Activated CD8-positive, alpha-beta T cell treated with anti-CD3 and anti-CD28 coated beads, Interleukin-2, amount 10 ng/mL, durations not matched to agents 7 days and 5 days (primary cell): ENCODE measurements at places on chromosomes 3 and 15. TPM values are rescaled to one million over a fixed set of nuclear protein-coding genes. Genes with fewer than 3 reads are reported as not detected.

DNA sequence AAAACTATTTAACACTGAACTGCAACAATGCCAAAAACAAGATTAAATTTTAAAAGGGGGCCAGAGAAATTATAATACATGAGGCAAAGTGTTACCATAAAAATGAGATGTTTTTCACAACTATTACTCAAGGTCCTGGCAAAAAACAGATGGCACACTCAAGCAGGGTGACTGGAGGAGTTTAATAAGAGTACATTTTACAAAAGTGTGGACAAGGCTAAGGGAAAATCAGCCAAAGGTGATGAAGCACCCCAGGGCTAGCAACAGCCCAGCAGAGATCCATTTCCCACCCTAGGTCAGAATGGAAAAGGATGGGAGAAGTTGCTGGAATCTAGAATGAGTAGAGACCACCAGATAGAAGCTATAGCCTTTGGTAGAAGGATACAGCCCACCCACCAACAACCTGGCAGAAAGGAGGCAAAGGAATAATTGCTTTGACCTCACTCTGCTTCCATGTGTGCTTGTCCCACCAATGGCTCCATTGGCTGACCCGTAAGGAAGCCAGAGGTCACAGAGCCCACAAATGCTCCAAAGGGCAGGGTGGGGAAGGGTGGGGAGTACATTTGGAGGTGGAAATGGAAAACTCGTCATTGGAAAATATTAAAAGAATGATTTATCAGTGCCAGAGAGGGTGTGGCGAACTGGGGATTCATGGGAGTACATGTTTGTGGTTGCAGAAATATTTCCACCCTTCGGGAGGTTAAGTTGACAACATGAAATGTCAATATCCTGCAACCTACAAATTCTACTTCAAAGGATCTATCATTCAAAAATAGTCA lies 161.0 kb upstream of the UBE2E2 start:
- H3K4me1 ChIP-seq, result no peaks in the 10 kb centered on the region
- H3K4me3 ChIP-seq, result no peak overlapping the region
- H3K36me3 ChIP-seq, result no peaks in the 10 kb centered on the region
- no peak for DNase-seq
- no peaks in the 10 kb centered on the region for H3K27me3 ChIP-seq

DNA sequence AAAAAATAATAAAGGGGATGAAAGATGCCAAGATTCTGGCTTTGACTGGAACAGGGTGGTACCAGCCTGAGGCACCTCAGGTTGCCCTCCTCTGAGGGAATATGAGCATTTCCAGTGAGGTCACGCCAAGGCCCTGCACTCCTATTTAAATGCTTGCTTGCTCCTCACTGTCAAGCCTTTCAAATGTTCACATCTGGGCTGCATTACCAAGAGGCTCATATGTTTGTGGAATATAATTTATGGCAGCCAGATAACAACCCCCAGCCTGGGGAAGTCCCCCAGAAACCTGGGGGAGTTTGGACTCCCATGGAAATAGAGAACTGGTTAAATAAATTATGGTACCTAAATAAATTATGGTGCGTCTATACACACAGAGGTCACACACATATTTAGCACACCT lies 88.4 kb downstream of the FRMD4B start:
- no peak overlapping the region for H3K27ac ChIP-seq
- H3K4me1 ChIP-seq, result no peaks in the 10 kb centered on the region
- no peak for DNase-seq
- no peak overlapping the region for H3K4me3 ChIP-seq
- H3K36me3 ChIP-seq, result no peaks in the 10 kb centered on the region

- H3K4me3 ChIP-seq, result no peak overlapping the region
- no peak for DNase-seq
- H3K4me1 ChIP-seq, result no peaks in the 10 kb centered on the region
- no peaks in the 10 kb centered on the region for H3K36me3 ChIP-seq
- no peaks in the 10 kb centered on the region for H3K27me3 ChIP-seq
Observed at GRCh38 chr3:174335910-174336309, 523.2 kb upstream of the NAALADL2 start.

DNA sequence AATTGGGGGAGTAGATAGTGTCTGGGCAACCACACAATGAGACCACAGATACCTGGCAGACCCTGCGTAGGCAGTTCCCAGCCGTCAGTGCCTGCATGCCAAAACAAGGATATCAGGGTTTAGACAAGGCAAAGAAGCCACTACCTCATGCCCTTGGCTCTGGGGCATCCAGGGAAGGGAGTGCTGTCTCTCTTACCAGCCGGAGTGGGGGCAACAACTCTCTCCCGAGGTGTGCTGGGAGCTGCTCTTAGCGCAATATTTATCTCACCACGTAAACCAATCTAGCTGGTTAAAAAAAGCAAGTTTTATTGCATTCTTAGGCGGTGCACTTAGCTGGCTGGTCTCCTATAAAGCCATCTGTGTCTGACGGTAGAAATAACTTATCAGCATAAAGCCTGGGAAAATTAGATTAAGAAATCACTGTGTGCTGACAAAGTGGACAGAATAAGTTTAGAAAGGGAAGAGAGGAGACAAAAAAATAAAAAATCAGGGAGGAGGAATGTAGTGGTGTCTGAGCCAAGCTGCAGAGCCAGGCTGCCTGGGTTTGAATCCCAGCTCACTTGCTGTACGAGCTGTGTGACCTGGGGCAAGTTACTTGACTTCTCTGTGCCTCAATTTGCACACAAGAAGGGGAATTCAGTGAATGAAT lies 273.2 kb downstream of the PDZRN3 start:
- H3K27ac ChIP-seq, result no peak overlapping the region
- DNase-seq, result no peak
- H3K4me3 ChIP-seq, result no peak overlapping the region
- H3K4me1 ChIP-seq, result no peaks in the 10 kb centered on the region
- no peaks in the 10 kb centered on the region for H3K36me3 ChIP-seq

DNA sequence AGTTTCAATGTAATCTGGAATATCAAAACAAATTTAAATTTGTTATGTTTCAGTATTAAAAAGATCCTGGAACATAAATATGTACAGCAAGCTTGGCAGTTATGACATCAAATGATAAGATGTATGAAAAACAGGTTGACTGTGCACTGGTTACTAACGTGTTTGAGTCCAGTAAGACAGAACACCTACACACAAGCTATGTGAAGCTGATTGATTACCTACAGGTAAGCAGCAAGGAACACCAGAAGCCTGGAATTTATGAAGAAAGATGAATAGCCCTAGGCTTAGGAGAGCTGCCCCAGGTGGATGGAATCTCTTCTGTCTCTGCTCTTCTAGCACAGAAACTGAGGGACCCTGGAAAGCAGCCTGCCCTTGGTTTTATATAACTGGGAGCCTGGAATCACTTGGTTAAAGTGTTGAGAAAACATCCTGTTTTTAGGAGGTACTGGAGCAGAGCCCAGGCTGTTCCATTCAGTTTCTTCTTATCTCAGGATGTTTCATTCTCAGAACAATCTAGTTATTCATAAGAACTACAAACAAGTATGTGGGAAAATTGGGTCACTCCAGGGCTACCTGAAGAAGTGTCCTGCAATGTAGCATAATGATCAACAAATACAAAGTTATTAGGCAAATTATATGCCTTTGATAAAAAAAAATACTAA lies 36.3 kb downstream of the SLITRK3 start:
- no peaks in the 10 kb centered on the region for H3K36me3 ChIP-seq
- no peaks in the 10 kb centered on the region for H3K4me1 ChIP-seq
- no peak overlapping the region for H3K27ac ChIP-seq
- no peak overlapping the region for H3K4me3 ChIP-seq
- no peaks in the 10 kb centered on the region for H3K27me3 ChIP-seq

GRCh38 chr3:72572489-72573007 lies 275.7 kb downstream of the SHQ1 start:
- no peak overlapping the region for H3K27ac ChIP-seq
- no peaks in the 10 kb centered on the region for H3K36me3 ChIP-seq
- H3K4me1 ChIP-seq, result no peaks in the 10 kb centered on the region
- H3K27me3 ChIP-seq, result no peaks in the 10 kb centered on the region
- H3K4me3 ChIP-seq, result no peak overlapping the region

DNA sequence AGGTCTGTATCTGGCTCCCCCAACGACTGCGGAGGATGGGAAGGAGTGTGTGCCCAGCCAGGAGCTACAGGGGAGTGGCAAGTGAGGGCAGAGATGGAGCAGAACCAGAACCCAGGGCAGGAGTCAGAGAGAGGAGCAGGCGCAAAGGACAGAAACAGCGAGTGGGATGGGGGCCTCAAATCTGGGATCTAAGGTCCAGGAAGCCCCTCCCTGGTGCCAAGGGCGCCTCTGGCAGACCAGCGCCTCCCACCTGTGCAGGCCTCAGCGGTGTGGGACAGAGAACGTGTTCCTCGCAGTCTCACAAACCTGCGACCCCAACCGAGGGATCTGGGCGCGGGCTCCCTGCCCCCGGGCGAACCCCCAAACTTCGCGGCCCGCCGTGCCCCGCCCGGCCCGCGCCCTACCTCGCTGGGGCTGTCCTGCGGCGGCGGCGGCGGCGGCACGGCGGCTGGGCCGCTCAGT lies 301 bp downstream of the PCBP4 start:
- peak overlapping the region; percentile 16 for H3K27ac ChIP-seq
- H3K4me1 ChIP-seq, result peaks cover 17% of the 10 kb centered on the region
- H3K27me3 ChIP-seq, result peaks cover 8% of the 10 kb centered on the region

DNA sequence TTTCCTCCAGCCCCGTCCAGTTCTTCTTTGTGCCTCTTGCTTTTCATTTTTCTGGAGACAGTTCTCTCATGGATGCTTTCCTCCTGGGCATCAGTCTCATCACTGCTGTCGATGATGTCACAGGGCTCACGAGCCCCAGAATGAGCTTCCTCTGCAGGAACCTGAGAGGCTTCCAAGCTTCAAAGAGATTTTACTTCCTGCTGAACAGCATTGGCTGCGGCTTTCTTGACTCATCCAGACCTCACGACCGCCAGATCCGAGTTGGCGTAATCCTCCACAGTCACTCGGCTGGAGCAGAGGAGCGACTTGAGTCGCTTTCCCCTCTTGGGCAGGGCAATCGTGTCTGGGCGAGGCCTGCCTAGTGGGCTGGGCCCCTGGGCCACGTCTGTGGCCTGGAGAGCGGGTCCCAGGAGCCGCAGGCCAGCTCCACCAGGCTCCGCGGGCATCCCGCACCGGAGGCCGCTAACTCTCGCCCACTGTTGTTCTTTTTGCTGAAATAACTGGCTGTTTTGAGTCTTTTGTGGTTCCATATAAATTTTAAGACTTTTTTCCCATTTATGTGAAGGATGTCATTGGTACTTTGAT lies 20.8 kb upstream of the FAN1 start:
- DNase-seq, result peak; percentile 59
- H3K4me1 ChIP-seq, result peaks cover 7% of the 10 kb centered on the region
- peaks cover 13% of the 10 kb centered on the region for H3K27me3 ChIP-seq
- H3K36me3 ChIP-seq, result no peaks in the 10 kb centered on the region
- H3K27ac ChIP-seq, result no peak overlapping the region

DNA sequence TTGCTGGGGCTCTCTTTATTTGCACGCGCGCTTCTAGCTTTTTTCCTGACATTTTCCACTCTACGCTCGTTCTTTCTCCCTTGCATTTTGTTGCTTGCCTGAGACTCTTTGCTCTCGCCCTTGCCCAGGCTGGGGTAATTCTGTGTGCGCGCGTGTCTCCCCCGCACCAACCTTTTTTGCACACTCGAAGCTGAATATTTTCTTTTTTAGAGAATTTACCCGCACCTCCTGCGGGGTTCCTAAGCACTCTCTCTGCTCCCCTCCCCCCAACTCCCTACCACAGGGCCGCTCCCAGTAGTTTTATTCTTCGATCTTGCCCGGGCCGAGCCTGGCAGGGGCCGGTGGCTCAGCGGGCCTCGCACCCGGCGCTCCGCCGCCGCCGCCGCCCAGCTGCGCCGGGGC lies 732 bp downstream of the FAM43A start:
- H3K36me3 ChIP-seq, result no peaks in the 10 kb centered on the region
- H3K27ac ChIP-seq, result no peak overlapping the region
- peak overlapping the region; percentile 80 for H3K4me3 ChIP-seq

- H3K4me3 ChIP-seq, result no peak overlapping the region
- DNase-seq, result peak; percentile 26
- H3K4me1 ChIP-seq, result peaks cover 44% of the 10 kb centered on the region
- no peaks in the 10 kb centered on the region for H3K27me3 ChIP-seq
Observed at GRCh38 chr15:90647326-90647725, 69.8 kb upstream of the BLM start.

GRCh38 chr15:83930392-83931212 lies 276.7 kb downstream of the ADAMTSL3 start:
- peaks cover 15% of the 10 kb centered on the region for H3K4me1 ChIP-seq
- H3K27ac ChIP-seq, result no peak overlapping the region
- no peak for DNase-seq
- H3K4me3 ChIP-seq, result no peak overlapping the region

DNA sequence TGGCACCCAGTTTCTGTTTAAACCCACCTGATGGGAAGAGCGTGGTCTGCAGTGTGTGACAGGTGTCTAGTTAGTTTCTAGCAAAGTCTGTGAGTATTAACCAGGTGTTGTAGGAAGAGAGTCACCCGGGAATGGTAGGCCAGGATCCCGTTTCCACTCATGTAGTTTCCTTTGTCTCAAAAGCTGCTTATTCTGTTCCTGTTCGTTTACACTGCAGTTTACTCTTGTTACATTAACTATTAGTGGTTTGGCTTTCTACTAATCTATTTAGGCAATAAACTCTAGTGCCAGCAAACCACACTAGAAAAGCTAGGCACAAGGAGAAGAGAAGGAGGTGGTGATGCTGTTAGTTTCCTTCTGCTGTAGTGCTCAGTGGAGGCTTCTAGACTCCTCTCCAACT lies 32.7 kb downstream of the WDR76 start:
- no peak overlapping the region for H3K27ac ChIP-seq
- DNase-seq, result no peak
- H3K4me3 ChIP-seq, result no peak overlapping the region
- H3K36me3 ChIP-seq, result peaks cover 47% of the 10 kb centered on the region

DNA sequence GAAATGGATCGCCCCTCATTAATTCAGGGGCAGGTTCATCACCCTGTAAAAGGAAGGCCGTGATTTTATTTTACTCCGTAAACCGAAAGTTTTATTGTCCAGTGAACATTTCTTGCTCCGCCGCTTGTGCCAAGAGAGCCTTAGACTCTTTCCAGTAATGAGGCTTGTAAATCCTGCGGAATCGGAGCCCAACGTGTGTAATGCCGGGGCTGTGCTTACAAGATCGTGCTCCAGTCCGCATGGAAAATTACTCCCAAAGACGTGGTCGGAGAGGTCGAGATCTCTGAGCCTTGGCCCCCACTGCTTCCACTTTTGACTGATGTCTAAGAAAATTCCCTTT lies 649 bp upstream of the PLOD2 start:
- no peak overlapping the region for H3K27ac ChIP-seq
- peaks cover 15% of the 10 kb centered on the region for H3K4me1 ChIP-seq
- H3K4me3 ChIP-seq, result peak overlapping the region; percentile 39
- no peaks in the 10 kb centered on the region for H3K36me3 ChIP-seq
- no peak for DNase-seq
- peaks cover 44% of the 10 kb centered on the region for H3K27me3 ChIP-seq

The DCP1A gene
- 27.2 TPM for total RNA-seq

The EAF2 gene
- 13.1 TPM for total RNA-seq

The TPRG1 gene
- total RNA-seq, result 0.86 TPM

The PRSS50 gene
- total RNA-seq, result not detected

The LSMEM2 gene
- total RNA-seq, result not detected

The FOXL2 gene
- total RNA-seq, result not detected

The CDC25A gene
- 30.3 TPM for total RNA-seq
